NCI-H510A treated with DMSO at 0.1 percent for 48 hours (cell line): ENCODE measurements at places on chromosomes 3 and 15.

DNA sequence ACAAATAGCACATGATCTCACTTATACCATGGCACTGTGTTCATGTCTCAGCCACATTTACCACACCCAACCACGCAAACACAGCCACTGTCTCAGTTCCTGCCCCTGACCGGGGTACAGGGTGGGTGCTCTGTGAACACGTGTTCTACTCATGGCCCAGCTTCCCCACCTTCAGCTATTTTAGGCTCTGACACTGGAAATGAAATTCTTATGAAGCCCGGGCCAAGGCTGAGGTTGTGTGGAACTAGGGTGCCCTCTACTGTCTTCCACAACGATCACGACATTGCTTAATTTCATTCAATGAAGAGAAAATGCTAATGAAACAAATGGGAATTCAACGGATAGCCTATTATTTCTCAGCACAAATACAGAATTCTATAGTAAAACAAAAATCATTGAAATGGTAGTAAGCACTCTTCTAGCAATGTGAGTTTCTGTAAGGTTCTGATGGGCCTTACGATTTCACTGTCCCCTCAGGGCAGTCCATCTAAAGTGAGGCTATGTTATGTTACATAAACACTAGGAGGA lies 2.1 kb upstream of the GABRA5 start:
- peak; percentile 27 for DNase-seq

DNA sequence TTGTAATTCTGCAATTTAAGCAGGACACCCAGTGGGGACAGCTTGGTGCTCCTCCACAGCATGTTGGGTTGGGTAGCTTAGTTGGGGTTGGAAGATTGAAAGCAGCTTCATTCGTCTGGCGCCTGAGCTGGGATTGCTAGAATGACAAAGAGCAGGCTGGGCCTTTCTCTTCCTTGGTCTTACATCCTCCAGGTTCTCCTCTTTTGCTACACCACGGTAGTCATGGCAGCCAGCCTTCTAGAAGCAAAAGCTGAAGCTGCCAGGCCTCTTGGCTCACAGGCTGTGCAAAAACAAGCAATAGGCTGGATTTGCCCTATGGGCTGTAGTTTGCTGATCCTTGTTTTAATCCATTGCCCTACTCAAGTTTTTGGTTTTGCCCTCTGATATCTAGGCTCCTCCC lies 3.2 kb upstream of the ANXA2 start:
- DNase-seq: no peak

DNA sequence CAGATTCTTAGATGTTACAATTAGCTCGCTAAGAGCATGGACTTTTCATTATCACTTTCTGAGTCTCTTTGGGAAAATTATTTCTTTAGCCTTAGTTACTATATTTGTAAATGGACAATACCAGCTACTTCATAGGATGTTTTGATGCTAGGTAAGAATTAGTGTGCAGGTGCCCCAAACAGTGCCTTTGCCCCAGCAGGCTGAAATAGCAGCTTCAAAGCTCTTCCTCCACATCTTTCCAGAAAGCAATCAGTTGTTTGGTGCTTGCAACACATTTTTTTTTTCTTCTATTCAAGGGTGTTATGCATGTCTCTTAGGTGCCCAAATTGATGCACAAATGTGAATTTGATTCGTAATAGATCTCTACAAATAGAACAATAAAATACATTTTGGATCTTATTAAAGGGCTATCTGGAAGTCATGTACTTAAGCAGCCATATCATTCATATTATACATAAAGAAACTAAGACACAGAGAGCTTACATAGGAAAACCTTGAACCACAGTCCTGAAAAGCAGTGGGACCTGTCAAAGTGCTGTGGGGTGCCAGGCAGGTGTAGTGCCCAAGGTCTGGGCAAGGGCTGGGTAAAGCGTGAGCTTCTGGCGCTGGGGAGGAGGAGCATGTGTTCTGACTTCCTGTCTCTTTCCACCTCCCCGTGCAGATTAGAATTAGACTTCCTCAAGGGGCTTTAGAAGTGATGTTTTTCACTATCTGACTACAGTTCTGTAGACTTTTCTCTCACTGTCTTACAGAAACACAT lies 62.9 kb downstream of the FNDC3B start:
- peak; percentile 24 for DNase-seq

DNA sequence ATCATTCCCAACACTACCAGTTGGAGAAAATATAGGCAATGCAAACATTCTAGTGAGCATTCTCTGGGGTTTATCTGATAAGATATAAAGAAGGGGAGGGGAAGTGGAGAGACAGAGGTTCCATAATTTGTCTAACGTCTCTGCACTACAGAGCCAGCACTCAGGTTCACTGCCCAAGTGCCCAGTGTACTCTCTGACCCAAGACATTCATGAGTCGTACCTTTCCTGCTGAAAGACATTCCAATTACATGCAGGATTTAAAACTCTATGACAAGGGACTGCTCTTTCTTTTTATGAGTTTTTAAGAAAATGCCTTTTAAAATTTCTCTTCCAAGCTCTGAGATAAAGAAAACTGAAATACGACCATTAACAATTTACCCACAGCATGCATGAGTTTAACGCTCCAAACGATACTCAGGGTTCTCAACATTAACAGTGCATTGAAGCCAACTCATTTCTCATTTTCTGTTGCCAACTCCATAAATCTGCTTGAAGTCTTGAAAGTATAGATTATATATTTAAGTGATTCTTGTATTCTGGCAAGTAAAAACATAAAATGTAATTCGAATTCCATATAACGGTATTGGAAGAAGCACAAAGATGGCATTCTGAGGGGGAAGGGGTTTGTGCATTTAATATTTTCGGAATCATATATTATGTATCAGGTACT lies 193.4 kb downstream of the SUCLG2 start:
- no peak for DNase-seq

DNA sequence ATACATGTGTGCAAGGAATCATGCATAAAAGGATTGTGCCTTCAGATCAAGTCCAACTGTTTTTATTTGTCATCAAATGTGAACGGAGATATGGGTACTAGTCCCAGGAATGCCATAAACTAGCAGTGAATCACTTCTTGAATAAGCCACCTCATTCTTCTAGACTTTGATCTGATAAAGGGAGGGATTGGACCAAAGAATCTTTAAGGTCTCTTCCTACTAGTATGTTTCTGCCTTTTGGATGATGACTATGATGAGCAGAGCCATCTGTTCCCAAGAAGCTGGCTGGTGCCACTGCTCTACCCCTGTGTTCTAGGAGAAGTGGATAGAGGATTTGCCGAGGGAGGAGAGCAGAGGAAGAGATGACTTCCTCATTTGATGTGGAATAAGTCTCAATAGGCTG lies 28.8 kb upstream of the UACA start:
- DNase-seq: no peak

DNA sequence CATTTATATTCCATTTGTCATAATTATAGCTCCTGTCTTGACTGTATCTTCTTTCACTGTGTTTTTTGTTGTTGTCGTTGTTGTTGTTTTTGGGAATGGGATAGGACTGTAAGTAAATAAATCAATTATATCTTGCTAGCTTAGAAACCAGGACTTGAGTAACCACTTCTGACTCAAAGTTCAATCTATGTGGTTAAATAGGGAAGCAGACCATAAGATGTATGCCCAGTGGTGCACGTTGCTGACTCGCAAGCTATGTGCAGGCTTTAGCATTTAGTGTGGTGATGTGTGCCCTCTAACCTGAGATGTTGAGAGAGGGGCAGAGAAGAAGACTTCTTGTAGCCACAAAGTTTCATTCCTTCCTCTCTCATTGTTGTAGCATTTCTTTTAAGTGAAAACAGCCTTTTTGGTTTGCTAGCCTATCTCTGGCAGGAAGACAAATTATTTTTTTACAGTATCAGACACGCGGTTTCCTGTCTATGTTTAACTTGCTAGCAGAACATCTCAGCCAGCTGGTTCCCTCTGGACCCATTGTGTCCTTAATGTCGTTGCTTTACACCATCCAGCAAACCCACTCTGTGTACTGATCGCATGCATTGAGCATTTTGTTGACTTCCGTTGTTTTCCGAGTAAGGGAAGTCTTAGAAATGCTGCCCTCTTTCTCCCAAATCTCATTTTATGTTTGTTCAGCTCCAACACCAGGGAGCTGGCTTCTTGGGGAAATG lies 52.1 kb downstream of the TGFBR2 start:
- no peak for DNase-seq

DNA sequence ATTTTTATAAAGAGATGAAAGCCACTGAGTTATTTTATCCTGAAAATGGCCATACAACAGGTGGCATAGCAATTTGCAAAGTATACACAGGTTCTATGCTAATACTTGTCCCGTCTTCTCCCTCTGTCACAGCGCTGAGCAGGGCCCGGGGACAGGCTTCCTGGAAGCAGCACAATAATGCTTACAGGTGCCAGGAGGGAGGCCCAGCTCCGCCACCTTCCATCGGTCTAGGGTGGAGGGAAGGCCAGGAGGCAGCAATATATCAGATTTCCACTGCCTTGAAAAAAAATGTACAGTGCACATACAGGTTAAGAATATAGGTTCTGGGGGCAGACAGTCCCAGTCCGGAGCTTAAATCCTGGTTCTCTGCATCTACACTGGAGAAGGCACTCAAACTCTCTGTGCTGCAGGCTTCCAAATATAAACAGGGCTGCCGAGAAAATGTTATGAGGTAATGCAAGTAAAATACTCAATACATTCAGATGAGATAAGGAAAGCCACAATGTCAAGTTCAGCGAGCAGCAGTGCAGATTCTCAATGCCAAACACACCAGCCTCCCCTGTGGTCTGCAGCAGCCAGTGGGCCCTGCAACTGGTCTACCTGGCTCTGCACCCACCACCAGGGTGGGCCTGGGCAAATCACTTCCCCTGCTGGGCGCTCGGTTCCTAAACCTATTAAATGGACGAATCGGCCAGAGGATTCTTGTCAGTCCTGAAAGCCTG lies 189.6 kb downstream of the XXYLT1 start:
- peak; percentile 11 for DNase-seq

GRCh38 chr15:27123808-27124207 lies 152.8 kb downstream of the GABRG3 start:
- DNase-seq: no peak

DNA sequence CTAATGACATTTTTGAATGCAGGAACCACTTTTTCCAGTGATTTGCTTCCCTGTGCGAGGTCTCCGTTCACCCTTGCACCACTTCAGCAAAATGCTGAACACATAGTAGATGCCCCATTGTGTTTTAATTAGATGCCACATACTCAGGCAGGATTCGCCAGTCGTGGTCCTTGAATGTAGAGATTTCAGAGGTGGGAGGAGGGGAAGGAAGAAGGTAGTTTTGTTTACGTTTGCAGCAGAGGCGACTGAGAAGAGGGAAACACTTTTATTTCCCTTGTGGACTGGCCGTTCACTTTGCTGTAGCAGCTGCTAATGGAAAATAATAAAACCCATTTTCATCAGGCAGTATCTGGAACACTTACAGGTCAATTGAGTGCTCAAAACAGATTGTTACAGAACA lies 262.8 kb upstream of the TBL1XR1 start:
- DNase-seq: peak; percentile 38

- peak; percentile 17 for DNase-seq
These were observed 148.1 kb downstream of the WDR76 start for GRCh38 chr15:43974852-43975251.

DNA sequence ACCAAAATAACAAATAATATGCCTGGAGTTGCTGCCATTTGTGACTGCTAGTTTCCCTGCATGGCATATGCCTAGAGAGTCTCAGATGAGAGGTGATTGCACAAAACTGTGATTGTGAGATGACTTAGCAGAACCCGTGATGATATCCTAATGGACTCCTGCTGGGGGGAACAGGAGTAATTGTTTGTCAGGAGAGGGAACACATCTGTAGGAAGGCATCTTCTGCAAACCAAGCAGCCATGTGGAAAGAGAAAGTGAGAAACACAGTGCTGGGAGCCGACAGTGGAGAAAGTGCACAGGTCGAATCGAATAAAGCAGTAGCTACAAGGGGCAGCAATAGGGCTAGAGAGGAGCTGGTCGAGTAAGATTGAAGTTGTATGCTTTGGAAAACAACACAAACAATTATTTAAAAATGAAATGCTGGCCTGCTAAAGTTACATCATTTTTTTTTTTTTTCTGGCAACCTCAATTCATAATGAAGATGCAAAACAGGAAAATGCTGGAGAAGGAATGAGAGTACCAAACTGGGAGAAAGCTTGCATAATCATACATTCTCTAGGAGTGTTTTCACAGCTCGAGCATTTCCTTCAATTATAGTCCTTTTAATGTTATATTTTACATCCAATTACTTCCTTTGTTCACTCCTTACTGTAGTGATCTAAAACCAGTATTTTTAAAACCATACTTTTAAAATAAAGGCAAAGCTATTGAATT lies 494.2 kb upstream of the AGTR1 start:
- DNase-seq: peak; percentile 12

DNA sequence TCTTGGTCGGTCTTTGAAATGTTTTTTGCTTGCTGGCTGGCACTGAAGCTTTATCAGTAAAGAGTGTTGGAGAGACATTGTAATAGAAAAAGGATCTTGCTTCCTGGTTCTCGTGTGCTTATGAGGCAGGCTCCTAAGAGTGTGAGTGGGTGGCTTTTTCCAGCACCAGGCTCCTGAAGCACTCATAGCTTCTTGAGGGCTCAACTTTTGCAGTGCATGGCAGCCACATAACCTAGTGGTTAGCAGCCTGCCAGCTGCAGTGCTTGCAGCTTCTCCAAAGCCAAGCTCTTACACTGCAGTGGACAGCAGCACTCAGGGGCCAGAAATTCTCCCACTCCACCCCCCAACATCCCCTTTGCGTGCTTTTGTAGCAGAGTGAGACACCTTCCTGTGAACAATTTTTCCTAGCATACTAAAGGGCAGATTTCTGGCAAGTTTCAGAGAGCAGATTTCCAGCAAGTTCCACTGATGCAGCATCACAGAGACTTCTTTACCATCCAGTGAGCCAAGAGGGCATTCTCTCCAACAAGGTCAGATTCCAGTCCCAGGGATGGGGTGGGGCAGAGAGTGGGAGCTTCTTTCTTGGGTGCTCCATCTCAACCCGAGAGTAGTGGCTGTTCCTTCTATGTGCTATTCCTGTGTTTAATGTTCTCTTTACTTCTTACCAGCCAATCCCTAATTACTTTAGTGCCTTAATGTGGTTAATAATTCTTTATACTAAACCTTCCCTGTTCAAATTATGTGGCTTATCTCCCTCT lies 15.8 kb upstream of the ARHGEF26 start:
- peak; percentile 6 for DNase-seq
